Upper lobe of left lung (tissue), 6 donors: ENCODE measurements at places on chromosomes 2 and 18. TPM values are rescaled to one million over a fixed set of nuclear protein-coding genes. Genes with fewer than 3 reads are reported as not detected.

DNA sequence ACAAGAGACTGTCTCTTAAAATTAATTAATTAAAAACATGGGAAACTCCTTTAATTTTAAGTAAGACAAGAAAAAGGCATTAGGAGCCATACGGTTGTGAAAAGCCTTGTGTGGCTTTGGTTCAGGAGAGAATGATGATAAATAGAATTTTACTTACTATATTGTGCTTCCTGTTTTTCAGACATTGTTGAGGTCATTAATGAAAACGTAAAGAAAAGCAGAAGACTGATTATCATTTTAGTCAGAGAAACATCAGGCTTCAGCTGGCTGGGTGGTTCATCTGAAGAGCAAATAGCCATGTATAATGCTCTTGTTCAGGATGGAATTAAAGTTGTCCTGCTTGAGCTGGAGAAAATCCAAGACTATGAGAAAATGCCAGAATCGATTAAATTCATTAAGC lies 10.7 kb upstream of the IL1RL2 start:
- no peaks in the 10 kb centered on the region for H3K27me3 ChIP-seq
- no peak overlapping the region for H3K4me3 ChIP-seq
- H3K4me1 ChIP-seq: no peaks in the 10 kb centered on the region
- DNase-seq: no peak
- peaks cover 81% of the 10 kb centered on the region for H3K36me3 ChIP-seq
- no peak overlapping the region for H3K27ac ChIP-seq

- peaks cover 15% of the 10 kb centered on the region for H3K4me1 ChIP-seq
- peaks cover 16% of the 10 kb centered on the region for H3K36me3 ChIP-seq
Observed at GRCh38 chr2:113755035-113755834, 1.2 kb downstream of the SLC35F5 start.

GRCh38 chr2:193187816-193188215 lies 993.1 kb upstream of the TMEFF2 start:
- DNase-seq: no peak
- H3K27me3 ChIP-seq: no peaks in the 10 kb centered on the region
- no peak overlapping the region for H3K4me3 ChIP-seq
- no peaks in the 10 kb centered on the region for H3K36me3 ChIP-seq
- no peak overlapping the region for H3K27ac ChIP-seq

DNA sequence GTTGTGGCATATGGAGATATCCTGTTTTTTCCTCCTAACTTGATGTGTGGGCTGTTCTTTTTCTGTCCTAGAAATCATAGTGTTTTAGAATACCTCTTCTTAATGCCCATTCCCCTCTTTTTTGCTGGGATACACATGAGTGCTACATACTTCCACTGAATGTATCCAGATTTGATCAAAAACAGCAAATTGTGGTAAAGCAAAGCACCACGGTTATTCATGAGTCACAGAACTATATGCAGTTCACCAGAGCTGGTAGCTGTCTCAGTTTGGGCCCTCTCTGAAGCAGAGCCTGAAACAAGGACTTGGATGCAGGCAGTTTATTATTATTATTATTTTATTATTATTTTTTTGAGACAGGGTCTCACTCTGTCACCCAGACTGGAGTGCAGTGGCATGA lies 69.9 kb upstream of the CTLA4 start:
- H3K27ac ChIP-seq: no peak overlapping the region
- no peak for DNase-seq
- H3K4me1 ChIP-seq: no peaks in the 10 kb centered on the region
- H3K4me3 ChIP-seq: no peak overlapping the region

DNA sequence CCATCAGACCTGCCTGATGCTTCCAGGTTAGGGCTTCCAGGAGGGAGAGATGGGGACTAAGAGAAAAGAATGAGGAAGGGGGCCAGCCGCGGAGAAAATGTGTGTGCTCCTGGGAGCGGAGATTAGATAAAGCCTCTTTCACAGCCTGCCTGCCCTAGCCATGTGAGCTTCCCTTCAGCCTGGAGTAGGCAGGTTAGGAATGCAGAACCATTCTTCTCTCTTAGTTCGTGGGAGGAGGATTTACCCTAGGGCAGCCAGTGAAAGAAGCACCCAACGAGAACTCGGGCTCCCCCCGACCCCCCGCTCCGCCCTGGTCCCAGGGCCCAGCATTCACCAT lies 36.1 kb downstream of the POMC start:
- peaks cover 2% of the 10 kb centered on the region for H3K27me3 ChIP-seq
- H3K27ac ChIP-seq: no peak overlapping the region
- peak overlapping the region; percentile 37 for H3K4me3 ChIP-seq
- no peaks in the 10 kb centered on the region for H3K36me3 ChIP-seq
- H3K4me1 ChIP-seq: peaks cover 19% of the 10 kb centered on the region

GRCh38 chr18:57965246-57965645 lies 78.8 kb upstream of the NEDD4L start:
- H3K27me3 ChIP-seq: no peaks in the 10 kb centered on the region
- H3K4me3 ChIP-seq: no peak overlapping the region
- no peaks in the 10 kb centered on the region for H3K4me1 ChIP-seq
- H3K27ac ChIP-seq: no peak overlapping the region
- H3K36me3 ChIP-seq: no peaks in the 10 kb centered on the region

Gene GAREM1
- 21.0 TPM for total RNA-seq

Gene PROM2
- 3.3 TPM for total RNA-seq

Gene C18orf54
- 1.9 TPM for total RNA-seq

GRCh38 chr2:31811482-31811881 lies 199.3 kb downstream of the MEMO1 start:
- H3K27ac ChIP-seq: no peak overlapping the region
- H3K36me3 ChIP-seq: no peaks in the 10 kb centered on the region
- no peak for DNase-seq
- H3K27me3 ChIP-seq: no peaks in the 10 kb centered on the region
- H3K4me3 ChIP-seq: no peak overlapping the region

Gene CNRIP1
- 10.2 TPM for total RNA-seq

Gene FOXI3
- total RNA-seq: not detected

Gene BMP10
- not detected for total RNA-seq

DNA sequence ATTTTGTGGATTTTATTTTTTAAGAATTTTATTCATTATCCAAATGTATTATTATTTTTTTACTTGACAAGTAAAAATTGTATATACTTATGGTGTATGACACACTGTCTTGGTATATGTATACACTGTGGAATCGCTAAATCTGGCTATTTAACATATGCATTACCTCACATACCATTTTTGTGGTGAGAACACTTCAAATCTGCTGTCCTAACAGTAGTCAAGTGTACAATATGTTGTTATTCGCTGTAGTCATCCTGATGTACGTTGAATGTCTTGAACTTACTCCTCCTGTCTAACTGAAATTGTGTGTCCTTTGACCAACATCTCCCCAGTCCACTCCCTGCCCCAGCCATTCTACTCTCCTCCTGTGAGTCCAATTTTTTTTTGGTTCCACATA lies 153.2 kb upstream of the PTPRM start:
- DNase-seq: no peak
- no peaks in the 10 kb centered on the region for H3K27me3 ChIP-seq
- peak overlapping the region; percentile 58 for H3K27ac ChIP-seq
- H3K4me3 ChIP-seq: no peak overlapping the region

Gene HOXD13
- not detected for total RNA-seq

- no peaks in the 10 kb centered on the region for H3K27me3 ChIP-seq
- no peak overlapping the region for H3K27ac ChIP-seq
- no peak for DNase-seq
- no peak overlapping the region for H3K4me3 ChIP-seq
Observed at GRCh38 chr2:158907926-158908456, 60.4 kb upstream of the TANC1 start.

Gene SGPP2
- 17.2 TPM for total RNA-seq

DNA sequence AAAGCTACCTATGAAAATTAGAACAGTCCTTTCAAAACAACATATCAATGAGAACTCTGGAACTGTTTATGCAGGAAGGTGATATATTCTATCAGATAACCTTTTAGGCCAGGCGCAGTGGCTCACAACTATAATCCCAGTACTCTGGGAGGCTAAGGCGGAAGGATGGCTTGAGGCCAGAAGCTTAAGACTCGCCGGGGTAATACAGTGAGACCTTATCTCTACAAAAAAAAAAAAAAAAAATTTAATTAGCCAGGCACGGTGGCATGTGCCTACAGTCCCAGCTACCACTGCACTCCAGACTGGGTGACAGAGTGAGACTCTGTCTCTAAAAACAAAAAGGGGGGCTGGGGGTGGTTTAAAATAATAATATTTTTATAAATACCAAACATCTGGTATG lies 77.9 kb downstream of the OSBPL1A start:
- H3K27me3 ChIP-seq: no peaks in the 10 kb centered on the region
- H3K4me3 ChIP-seq: no peak overlapping the region
- no peak overlapping the region for H3K27ac ChIP-seq
- no peak for DNase-seq
- no peaks in the 10 kb centered on the region for H3K36me3 ChIP-seq

Gene NEUROD1
- not detected for total RNA-seq

Gene GYPC
- 62.0 TPM for total RNA-seq

Gene ANKRD29
- total RNA-seq: 150 TPM

Gene RNF144A
- total RNA-seq: 20.7 TPM

DNA sequence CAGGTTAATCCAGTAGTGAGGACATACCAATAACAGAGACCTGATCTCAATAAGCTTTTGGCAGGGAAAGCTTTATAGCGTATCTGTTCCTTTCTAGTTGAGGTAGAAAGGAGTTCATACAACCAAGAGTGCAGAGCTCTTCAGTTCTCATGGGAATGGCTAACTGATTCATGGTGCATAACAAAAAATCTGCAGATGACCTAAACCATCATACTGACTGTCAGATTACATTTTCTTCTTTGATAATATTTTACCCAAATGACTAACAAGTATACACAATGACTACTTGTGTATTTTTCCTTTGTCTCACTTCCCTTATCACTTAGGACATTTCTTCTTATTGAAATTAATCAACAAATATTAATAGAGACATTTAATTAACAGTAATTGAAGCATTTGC lies 140.0 kb upstream of the SERTAD2 start:
- no peak overlapping the region for H3K4me3 ChIP-seq
- no peaks in the 10 kb centered on the region for H3K27me3 ChIP-seq
- H3K36me3 ChIP-seq: no peaks in the 10 kb centered on the region
- peaks cover 19% of the 10 kb centered on the region for H3K4me1 ChIP-seq
- H3K27ac ChIP-seq: no peak overlapping the region

DNA sequence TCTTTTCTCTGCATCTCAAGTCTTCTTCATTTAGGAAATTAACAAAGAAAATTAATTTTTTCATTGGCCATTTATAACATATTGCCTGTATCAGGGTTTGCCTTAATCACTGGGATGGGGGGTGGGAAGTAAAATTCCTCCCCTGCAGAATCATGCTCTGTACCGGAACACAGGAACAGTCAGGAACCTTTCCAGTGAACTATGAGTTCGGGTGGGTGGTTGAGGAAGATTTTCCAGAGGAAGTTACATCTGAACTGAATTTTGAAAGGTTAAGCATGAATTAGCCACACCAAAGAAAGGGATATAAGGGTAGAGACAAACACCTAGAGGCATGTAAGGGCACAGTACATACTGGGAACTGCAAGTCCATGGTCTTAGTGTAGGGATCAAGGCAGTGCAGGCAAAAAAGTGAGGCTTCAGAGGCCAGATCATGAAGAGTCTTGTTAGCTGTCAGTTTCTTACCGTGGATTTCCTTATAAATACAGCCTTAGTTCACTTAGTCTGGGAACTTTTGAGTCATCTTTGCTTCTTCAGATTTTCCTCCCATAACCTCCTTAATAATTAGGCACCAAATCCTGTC lies 55.6 kb downstream of the FAM117B start:
- DNase-seq: no peak
- no peaks in the 10 kb centered on the region for H3K27me3 ChIP-seq
- H3K36me3 ChIP-seq: no peaks in the 10 kb centered on the region
- no peaks in the 10 kb centered on the region for H3K4me1 ChIP-seq
- H3K27ac ChIP-seq: no peak overlapping the region

GRCh38 chr18:8389391-8390340 lies 219.6 kb upstream of the RAB12 start:
- no peak overlapping the region for H3K4me3 ChIP-seq
- H3K27ac ChIP-seq: no peak overlapping the region
- no peaks in the 10 kb centered on the region for H3K4me1 ChIP-seq
- DNase-seq: peak; percentile 70

- H3K36me3 ChIP-seq: no peaks in the 10 kb centered on the region
- no peaks in the 10 kb centered on the region for H3K27me3 ChIP-seq
- H3K27ac ChIP-seq: no peak overlapping the region
- no peak overlapping the region for H3K4me3 ChIP-seq
- H3K4me1 ChIP-seq: no peaks in the 10 kb centered on the region
- no peak for DNase-seq
Observed at GRCh38 chr2:221774136-221774535, 202.0 kb upstream of the EPHA4 start.

Gene MAP4K4
- 49.8 TPM for total RNA-seq

Gene STPG4
- 0.40 TPM for total RNA-seq

Gene LYPD6B
- 6.7 TPM for total RNA-seq

Gene RRM2
- 4.4 TPM for total RNA-seq

- H3K4me3 ChIP-seq: no peak overlapping the region
- no peaks in the 10 kb centered on the region for H3K36me3 ChIP-seq
- DNase-seq: no peak
Observed at GRCh38 chr2:45700407-45701013, 49.0 kb downstream of the PRKCE start.

DNA sequence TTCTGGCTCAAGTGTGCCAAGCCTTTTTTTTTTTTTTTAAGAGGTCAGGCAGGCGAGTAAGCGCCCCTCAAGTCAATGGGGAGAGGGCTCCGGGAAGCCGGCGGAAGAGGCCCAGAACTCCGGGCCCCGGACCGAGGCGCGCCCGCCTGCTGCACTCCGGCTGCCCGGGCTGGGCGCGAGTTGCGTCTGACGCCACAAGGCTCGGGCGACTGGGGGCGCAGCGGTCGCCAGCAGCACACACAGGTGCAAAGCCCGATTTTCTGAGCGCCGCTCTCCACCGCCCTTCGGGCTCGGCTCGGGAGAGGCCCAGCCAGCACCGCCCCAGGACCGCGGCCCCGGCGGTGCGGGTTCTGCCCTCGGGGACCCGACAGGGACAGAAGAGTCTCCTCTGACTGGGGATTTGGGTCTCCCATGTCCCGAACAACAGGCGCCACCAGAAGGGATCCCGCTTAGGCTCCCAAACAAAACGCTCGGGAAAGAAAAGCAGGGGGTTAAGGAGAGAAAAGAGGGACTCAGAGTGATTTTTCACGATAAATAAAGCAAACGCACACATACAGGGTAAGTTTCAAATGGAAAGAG lies 787 bp downstream of the ERBB4 start:
- peak overlapping the region; percentile 63 for H3K4me3 ChIP-seq
- no peaks in the 10 kb centered on the region for H3K36me3 ChIP-seq
- H3K27me3 ChIP-seq: peaks cover 19% of the 10 kb centered on the region
- DNase-seq: peak; percentile 88

DNA sequence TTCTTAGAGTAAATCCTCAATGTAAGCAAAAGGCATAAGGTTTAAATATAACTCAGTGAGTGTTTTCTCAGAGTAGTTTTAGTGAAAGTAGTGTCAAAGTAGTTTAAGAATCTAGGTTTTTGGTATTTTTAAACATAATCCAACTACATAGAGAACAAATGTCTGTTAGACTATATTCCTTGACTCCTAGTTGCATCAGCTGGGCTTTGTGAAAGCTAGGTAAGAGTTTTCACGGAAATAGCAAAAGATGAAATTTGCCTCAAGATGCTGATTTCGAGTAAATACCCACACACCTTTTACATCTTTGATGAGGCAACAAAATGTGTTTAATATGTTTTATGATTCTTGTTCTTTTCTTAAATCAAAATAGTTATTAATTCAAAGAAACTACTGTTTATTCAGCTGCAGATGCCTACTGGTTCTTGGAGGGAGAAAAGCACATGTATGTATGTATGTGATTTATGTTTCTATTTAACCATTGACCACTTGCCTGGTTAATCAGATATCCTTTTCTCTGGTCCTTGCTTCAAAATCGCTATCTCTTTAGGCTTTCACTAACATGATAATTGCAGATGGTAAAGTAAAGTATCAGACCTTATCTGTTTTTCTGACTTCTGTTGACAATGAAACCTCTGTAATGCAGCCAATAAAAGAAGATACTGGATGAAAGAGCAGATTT lies 117.4 kb upstream of the NOSTRIN start:
- no peak overlapping the region for H3K4me3 ChIP-seq
- no peak overlapping the region for H3K27ac ChIP-seq
- no peaks in the 10 kb centered on the region for H3K4me1 ChIP-seq
- H3K36me3 ChIP-seq: no peaks in the 10 kb centered on the region
- no peaks in the 10 kb centered on the region for H3K27me3 ChIP-seq
